Purkinje cell (primary cell): ENCODE measurements at places on chromosomes 4 and X. TPM values are rescaled to one million over a fixed set of nuclear protein-coding genes. Genes with fewer than 3 reads are reported as not detected.

MAOB gene
- 30.0 and 42.1 TPM in 2 replicates for polyA plus RNA-seq

ASB12 gene
- not detected in 2 replicates for polyA plus RNA-seq

SPIN2B gene
- 20.3 and 20.4 TPM in 2 replicates for polyA plus RNA-seq

STPG2 gene
- 0.24 and 0.30 TPM in 2 replicates for polyA plus RNA-seq

CCDC149 gene
- 2.2 TPM in 2 replicates for polyA plus RNA-seq
